Neural crest cell (in vitro differentiated cells): ENCODE measurements at places on chromosomes 12 and 14.

GRCh38 chr12:55780685-55781084 lies 36.8 kb downstream of the SARNP start:
- DNase-seq, result no peak

GRCh38 chr14:90811641-90812040 lies 4.6 kb downstream of the TTC7B start:
- DNase-seq, result no peak

DNA sequence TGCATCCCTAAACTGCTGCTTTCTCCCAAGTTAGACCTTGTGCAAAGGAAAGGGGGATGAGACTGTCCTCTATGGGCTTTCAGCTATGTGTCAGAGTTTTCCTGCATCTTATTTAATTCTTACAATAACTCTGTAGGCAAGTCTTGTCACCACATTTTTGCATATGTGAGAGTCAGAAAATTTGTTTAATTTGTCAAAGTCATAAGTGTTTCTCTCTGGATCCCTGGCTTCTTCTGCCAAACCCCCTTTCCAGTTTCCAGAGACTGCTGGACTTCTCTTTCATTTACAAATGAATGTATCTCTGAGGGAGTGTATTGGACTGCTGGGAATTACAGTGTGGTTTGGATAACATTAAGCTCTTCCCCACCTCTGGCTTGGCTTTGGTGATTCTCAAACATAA lies 877.6 kb upstream of the SEL1L start:
- no peak for DNase-seq

DNA sequence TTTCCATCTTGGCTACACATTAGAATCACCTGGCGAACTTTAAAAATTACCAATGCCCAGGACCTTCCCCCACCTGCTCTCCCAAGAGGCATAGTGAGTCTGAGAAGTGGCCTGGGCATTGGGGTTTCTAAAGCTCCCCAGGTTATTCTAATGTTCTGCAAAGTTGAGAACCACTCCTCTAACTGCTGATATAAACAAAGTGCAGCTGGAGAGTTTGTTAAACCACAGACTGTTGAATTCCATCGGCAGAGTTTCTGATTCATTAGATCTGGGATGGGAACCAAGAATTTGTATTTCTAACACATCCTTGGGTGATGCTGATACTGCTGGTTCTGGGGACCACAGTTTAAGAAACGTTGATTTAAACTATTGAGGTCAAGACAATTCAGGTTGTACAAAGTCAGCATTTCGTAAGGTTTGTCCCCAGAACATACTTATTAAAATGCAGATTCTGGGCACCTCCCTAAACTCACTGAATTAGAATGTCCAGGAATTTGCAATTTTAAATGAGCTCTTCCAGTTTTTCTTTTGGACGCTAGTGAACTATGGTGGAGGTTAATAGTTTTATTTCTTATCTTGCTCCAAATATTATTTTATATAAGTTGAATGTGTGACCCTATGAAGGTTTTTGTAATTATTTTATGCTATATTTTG lies 309.1 kb downstream of the NRXN3 start:
- no peak for DNase-seq
